Breast epithelium (tissue), 4 donors: ENCODE measurements at places on chromosomes 5 and 9. TPM values are rescaled to one million over a fixed set of nuclear protein-coding genes. Genes with fewer than 3 reads are reported as not detected.

DNA sequence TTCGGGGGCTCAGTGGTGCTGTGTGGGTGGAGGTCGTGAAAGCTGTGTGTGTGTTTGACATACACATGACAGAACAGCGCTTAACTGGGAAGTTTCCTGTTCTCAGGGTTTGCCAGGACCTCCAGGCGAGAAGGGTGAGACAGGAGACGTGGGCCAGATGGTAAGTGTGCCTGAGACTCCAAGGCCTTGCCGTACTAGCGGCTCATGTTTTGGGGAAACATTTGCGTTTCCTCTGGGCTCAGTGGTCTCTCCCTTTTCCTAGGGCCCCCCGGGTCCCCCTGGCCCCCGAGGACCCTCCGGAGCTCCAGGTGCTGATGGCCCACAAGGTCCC is 68.3 kb upstream of the FCN2 start:
- H3K27ac ChIP-seq: peak overlapping the region; percentile 12
- H3K36me3 ChIP-seq: no peaks in the 10 kb centered on the region
- no peak overlapping the region for H3K4me3 ChIP-seq
- no peaks in the 10 kb centered on the region for H3K27me3 ChIP-seq
- no peaks in the 10 kb centered on the region for H3K4me1 ChIP-seq
- no peak for DNase-seq

DNA sequence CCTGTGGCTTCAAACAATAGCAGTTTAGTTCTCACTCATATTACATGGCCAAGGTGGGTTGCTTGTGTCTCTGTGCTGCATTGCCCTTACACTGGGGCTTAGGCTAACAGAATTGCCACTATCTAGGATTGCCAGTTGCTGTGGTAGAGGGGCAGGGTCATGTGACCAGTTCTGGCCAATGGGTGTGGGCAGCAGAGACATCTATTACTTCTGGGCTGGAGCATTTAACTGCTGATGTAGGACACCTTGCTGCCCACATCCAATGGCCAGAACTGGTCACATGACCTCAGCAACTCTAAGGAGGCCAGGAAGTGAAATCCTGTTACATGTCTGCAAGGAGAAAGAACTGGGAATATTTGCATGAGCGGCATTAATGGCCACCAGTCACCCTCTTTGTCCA is 199.3 kb downstream of the C9orf152 start:
- H3K4me1 ChIP-seq: no peaks in the 10 kb centered on the region
- no peaks in the 10 kb centered on the region for H3K27me3 ChIP-seq
- no peak for DNase-seq
- no peak overlapping the region for H3K27ac ChIP-seq
- no peaks in the 10 kb centered on the region for H3K36me3 ChIP-seq
- H3K4me3 ChIP-seq: no peak overlapping the region

DNA sequence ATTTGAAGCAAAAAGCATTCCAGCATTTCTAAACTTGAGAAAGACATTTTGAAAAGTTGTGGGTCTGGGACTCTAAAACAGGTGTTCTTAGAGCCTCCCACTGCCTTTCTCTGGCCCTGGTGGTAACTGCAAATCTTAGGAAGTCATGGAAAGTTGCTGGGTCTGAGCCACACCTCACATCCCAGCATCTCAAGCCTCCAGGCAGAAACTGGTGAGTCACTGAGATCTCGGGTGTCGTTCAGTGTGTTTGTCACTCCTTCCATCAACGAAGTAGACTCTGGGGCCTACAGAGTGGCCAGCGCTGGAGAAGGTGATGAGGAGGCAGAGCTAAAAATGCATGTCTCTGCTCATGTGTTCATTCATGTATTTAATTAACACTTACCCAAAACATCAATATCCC is 59.6 kb upstream of the C5orf58 start:
- H3K4me1 ChIP-seq: no peaks in the 10 kb centered on the region
- no peaks in the 10 kb centered on the region for H3K27me3 ChIP-seq

DNA sequence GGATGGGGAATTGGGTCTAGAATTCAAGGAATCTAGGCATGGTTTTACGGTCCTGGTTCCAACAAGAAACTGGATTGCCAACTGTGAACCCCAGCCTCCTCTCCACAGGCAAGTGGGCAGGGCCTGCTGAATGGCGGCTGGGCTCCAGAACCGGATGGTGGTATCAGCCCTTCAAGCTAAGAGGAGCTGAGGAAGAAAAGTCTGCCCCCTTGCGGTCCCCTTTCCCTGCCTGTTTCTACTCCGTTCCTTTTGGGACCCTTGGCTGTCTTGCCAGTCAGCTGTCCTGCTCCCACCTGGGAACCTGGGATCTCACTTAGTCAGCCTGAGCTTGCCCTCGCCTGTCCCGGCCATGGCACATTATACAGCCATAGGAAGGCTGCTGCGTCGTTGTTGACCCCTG is 234.4 kb upstream of the DAPK1 start:
- no peaks in the 10 kb centered on the region for H3K27me3 ChIP-seq
- no peak overlapping the region for H3K27ac ChIP-seq
- H3K36me3 ChIP-seq: no peaks in the 10 kb centered on the region

DNA sequence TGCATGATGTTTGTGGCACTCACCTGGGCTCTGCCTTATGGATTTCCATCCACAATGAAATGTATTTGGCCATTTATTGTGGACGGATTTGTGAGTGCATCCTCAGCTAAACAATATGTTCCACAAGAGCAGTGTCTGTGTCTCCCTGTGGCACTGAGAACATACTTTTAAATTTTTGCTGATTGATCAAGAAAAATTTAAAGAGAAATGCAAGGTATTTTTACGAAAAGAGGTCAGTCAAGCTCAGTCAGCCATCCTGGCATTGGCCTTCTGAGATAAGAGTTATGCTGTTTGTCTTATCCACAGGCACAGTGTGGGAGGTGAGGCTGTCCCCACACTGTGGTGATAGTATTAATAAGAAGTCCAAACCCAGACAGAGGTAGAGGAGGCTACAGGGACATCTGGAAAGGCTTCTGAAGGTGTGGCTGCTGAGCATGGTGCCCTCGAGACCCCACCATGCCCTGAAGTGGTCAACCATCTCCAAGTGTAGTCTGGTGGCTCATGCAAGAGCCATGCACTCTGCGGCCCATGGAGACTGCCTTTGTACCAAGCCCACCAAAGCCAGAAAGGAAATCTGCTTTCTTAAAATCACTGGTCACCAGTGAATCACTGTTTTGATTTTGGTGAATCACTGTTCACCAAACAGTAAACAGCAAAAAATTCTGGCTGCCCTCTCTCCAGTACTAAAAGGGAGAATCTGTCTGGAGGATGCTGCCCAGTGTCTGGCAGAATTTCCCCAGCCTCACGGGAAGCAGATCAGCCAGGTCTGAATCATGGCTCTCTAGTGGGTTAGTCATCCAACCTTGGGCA is 28.8 kb downstream of the SPOCK1 start:
- no peaks in the 10 kb centered on the region for H3K36me3 ChIP-seq
- H3K4me3 ChIP-seq: no peak overlapping the region
- no peak for DNase-seq
- H3K4me1 ChIP-seq: no peaks in the 10 kb centered on the region
- H3K27ac ChIP-seq: no peak overlapping the region

DNA sequence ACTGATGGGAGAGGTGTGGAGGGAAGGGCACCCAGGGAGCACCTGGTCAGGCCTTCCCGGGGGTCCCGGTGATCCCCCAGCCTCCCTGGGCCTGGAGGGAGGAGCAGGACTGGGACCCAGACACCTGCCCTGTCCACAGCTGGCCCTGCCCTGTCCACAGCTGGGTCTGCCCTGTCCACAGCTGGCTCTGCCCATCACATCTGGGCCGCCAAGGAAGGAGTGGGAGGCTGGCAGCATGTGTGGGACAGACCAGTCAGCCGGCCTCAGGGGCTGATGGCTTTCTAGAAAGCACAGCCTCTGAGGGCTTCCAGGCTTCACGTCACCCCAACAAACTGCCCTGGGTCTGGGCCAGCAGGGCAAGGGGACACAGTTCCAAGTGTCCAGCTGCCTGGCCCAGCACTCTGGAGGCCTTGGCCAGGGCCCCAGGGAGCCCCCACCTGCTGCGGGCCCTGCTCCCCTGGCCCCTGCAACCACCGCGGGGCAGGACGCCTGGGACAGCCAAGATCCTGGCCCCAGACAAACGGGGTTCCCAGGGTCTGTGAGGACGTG is 12.2 kb downstream of the DNLZ start:
- no peak overlapping the region for H3K27ac ChIP-seq
- no peaks in the 10 kb centered on the region for H3K27me3 ChIP-seq
- H3K36me3 ChIP-seq: no peaks in the 10 kb centered on the region
- DNase-seq: no peak

GRCh38 chr5:103693517-103693916 is 130.9 kb upstream of the NUDT12 start:
- no peak for DNase-seq
- H3K27me3 ChIP-seq: no peaks in the 10 kb centered on the region
- no peaks in the 10 kb centered on the region for H3K4me1 ChIP-seq
- no peaks in the 10 kb centered on the region for H3K36me3 ChIP-seq
- H3K4me3 ChIP-seq: no peak overlapping the region
- no peak overlapping the region for H3K27ac ChIP-seq

DNA sequence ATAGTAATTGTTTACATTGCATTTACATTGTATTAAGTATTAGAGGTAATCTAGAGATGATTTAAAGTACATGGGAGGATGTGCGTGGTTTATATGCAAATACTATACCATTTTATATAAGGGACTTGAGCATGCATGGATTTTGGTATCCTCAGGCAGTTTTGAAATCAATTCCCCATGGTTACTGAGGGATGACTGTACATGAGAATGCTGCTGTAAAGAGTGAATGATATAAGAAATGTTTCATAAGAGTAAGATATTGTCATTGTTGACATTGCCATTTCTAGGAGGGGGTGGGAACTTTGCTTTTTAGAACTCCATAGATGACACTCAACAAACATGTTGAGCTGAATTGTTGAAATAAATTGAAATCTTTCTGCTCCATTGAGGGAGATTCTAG is 185.0 kb downstream of the SEMA6A start:
- no peak for DNase-seq
- no peaks in the 10 kb centered on the region for H3K27me3 ChIP-seq
- H3K27ac ChIP-seq: no peak overlapping the region
- no peak overlapping the region for H3K4me3 ChIP-seq
- no peaks in the 10 kb centered on the region for H3K36me3 ChIP-seq

DNA sequence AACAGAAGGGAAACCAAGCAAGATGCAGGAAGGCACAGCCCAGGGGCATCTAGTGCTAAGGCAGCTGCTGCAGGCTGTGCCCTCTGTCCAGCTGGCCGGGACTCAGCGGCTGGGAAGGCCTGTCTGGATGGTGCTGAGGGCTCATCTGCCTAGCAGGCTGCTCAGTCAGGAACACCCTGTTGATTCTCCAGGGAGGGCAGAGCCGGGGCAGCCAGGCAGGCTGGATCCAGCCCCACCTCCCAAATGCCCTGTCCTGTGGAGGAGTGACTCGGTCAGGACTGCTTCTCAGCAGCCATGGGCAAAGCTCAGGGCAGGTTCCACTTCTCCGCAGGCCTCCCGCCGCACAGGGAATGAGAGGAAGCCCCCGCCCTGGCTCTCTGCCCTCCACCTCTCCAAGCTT is 7.8 kb upstream of the LCN9 start:
- H3K27ac ChIP-seq: no peak overlapping the region
- no peak overlapping the region for H3K4me3 ChIP-seq
- no peaks in the 10 kb centered on the region for H3K36me3 ChIP-seq
- no peaks in the 10 kb centered on the region for H3K27me3 ChIP-seq
- H3K4me1 ChIP-seq: no peaks in the 10 kb centered on the region
- peak; percentile 43 for DNase-seq

GRCh38 chr5:95020345-95020744 is 264.5 kb downstream of the MCTP1 start:
- no peaks in the 10 kb centered on the region for H3K4me1 ChIP-seq
- H3K27ac ChIP-seq: no peak overlapping the region
- no peaks in the 10 kb centered on the region for H3K27me3 ChIP-seq
- no peaks in the 10 kb centered on the region for H3K36me3 ChIP-seq
- no peak for DNase-seq

DNA sequence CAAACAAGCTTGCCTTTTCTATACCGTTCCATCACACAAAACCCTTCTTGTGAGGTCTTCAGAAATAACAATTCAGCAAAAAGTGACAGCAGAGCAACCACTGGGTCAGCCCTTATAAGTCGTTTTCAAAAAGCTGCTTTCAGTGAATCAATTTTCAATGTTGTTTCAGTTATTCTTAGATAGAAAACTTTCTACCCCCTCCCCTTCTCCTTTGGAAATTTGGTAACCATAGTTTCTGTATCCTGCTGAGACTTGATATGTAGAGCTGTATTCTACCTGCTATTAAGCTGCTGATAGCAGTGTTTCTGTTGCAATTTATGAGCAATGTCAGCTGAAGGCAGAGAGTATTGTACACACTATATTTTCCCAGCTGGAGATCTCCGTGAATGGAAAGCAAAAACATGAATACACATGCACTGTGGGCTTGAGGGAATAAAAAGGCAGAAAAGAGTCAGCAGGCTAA is 75.7 kb downstream of the ZNF608 start:
- H3K27ac ChIP-seq: peak overlapping the region; percentile 62
- DNase-seq: no peak
- no peaks in the 10 kb centered on the region for H3K36me3 ChIP-seq
- H3K4me1 ChIP-seq: no peaks in the 10 kb centered on the region
- H3K27me3 ChIP-seq: no peaks in the 10 kb centered on the region

STC2 gene
- 12.8 TPM for total RNA-seq

ADAMTSL1 gene
- 7.5 TPM for total RNA-seq

JAKMIP2 gene
- under 0.01 TPM for total RNA-seq

POLK gene
- total RNA-seq: 44.0 TPM

LCN15 gene
- total RNA-seq: not detected

CCNO gene
- total RNA-seq: 0.32 TPM
